ENCODE measurements at places on chromosomes 1 and 21.

GRCh38 chr1:168689327-168689657 lies 39.7 kb downstream of the DPT start:
- no peak for DNase-seq

- DNase-seq = no peak
Observed at GRCh38 chr1:12372180-12372579, 142.3 kb downstream of the VPS13D start.

GRCh38 chr1:151327903-151328674 lies 873 bp upstream of the PI4KB start:
- peak; percentile 71 for DNase-seq

- DNase-seq = no peak
Observed at GRCh38 chr1:227934476-227935313, 13.0 kb downstream of the WNT9A start.

- no peak for DNase-seq
Observed at GRCh38 chr1:181587870-181588438, 104.6 kb downstream of the CACNA1E start.

DNA sequence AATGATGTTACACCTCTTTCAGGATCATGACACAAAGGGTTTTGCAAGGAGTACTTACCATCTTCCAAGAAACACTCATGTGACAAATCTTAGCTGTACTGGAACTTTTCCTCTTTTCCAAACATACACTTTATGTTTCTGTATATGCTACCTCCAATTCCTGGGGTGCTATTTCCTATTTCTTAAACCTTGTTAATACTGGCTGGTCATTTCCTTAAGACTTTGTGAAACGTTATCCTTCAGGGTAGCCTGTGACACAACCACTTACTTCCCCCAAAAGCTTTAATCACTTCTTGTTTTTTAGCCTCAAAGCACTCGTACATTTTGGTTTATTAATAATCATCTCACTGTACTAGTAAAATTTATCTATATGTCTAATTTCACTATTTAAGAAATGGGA lies 39.4 kb downstream of the OR10Z1 start:
- DNase-seq = no peak

DNA sequence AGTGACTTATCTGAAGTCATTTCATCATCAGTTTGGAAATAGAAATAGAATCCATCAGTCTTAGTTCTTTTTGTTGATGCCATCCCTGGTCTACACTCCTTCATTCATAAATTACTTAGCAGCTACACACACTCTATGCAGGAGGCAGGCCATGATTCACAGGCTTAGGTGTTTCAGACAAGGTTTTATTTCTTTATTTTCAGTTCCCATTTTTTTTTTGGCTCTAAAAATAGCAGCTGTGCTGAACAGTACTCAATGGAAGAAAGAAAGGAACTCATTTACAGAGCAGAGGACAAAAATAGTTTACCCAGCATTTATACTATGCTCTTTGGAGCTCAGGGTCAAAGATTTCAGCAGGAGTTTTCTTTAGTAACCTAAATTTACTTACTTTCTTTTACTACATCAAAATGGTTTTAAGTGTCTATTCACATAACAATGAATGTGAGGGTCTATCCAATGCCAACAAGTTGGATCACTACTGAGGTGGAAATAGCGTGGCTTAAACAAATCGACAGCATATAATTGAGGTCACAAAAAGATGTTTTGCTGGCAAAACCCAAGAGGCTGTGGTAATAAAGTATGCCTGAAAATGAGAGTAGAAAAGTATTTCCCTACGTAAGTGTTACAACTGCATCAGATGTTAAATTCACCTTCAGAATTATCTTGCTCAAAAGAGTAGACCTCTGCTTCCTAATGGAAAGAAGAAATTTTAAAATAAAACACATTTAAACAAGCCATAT lies 7.7 kb downstream of the KRTAP19-8 start:
- no peak for DNase-seq

GRCh38 chr1:53589043-53589887 lies 130.1 kb downstream of the DMRTB1 start:
- DNase-seq = no peak

DNA sequence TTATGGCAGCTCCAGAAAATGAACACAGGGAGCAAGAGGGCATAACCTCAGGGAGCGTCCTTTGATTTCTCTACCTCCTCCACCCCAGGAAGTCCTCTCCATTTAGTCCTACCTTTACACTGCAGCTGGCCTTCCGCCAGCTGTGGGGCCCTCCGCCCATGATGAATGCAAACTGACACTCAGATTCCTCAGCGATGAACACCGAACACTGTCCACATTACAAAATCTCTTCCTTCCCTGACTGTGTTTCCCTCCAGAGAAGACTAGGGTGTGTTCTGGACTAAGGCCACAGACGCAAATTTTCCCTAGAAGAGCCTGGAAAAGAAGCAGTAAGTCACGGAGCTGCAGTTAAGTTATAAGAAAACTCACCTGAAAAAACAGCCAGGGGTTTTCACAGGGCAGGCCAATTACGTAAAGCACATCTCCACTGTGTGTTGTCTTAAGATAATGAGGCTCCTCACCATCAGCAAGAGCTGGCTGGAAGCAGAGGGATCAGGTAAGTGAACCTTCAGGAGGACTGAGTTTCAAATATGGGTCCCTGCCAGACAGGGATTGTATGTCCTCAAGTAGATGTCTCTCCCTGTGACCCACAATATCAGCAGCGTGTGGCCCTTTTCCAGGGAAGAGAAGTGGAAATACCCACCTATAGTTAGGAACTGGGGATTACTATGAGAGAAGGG lies 46.3 kb upstream of the ATP1B1 start:
- DNase-seq = no peak

- DNase-seq = no peak
Observed at GRCh38 chr1:208303743-208304712, 59.8 kb upstream of the PLXNA2 start.

DNA sequence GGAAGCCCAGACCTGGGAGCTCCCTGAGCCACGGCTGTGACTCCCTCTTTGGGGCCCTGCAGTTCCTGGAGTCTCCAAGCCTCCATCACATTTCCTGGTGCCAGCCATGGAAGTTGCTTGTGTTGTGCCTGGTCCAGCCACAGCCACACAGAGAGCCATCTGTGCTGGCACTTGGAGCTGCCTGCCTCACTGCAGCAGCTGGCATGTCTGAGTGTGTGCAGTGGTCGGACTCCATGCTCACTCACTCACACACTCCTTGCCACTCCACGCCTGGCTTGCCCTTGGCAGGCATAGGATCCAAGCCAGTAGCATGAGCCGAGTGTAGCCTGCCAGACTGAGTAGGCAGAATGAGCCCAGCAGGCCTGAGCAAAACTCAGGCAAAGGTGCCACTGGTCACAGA lies 516.3 kb upstream of the BEND5 start:
- no peak for DNase-seq

DNA sequence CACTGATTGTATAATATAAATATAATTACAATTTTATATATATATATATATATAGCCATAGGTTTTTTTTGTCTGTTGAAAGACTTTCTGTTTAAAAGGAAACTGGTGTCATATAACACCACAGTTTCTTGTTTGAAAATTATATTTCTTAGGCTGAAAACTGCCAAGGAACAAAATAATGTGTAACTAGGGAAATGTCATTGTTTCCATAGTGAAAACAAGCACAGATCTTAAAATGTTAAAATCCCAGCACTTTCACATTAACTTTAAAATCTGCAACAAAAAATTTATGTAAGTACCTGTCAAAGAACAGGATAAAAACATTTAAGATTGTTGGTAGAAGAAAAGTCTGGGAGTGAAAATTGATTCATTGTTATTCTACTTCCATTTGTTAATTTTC lies 104.2 kb downstream of the ATP6V1G3 start:
- no peak for DNase-seq

DNA sequence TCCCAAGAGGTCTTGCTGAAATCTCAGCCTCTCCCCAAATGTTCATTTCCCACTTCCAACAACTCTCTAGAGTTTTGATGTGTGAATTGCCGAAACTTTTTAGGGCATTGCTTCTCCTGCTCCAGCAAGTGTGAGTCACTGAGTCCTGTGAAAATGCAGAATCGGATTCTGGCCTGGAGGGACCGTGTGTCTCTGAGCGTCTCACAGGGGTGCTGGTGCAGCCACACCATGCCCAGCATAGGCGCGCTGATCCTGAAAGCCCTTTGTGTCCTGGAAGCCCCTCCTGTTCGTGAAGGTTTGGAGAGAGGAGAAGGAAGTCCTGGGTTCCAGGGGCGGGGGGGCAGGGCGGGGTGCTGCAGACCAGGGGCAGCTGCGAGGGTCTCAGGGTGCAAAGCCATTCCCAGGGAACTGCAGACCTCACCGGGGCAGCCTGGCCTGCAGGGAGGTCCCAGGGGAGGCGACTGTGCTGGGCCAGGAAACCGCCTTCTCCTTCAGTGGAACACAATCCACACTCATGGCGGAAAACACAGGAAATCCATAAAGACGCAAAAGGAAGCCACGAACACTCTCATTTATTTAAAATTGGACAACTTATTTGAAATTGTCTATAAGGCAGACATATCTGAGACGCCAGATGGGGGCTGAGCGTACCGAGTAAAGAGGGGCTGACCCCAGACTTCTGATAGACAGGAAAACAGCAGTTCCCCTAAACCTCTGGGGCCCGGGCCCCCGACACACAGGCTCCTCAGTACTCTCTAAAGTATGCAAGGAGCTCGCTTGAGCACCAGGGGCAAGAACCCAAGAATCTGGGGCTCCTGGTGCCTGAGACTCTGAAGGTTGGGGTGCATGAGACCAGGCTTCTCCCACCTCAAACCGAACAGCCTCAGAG lies 43.5 kb upstream of the ADARB1 start:
- no peak for DNase-seq

DNA sequence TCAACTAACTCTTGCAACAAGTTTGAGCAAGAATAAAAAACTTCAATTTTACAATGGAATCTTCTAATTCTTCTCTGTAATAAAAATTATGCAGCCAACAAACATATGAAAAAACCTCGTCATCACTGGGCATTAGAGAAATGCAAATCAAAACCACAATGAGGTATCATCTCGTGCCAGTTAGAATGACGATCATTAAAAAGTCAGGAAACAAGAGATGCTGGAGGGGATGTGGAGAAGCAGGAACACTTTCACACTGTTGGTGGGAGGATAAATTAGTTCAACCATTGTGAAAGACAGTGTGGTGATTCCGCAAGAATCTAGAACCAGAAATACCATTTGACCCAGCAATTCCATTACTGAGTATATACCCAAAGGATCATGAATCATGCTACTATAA lies 327.5 kb upstream of the LYPLAL1 start:
- DNase-seq = no peak

- no peak for DNase-seq
Observed at GRCh38 chr1:203649999-203650836, 23.6 kb downstream of the ATP2B4 start.

- no peak for DNase-seq
Observed at GRCh38 chr1:164846731-164847691, 288.0 kb downstream of the PBX1 start.

DNA sequence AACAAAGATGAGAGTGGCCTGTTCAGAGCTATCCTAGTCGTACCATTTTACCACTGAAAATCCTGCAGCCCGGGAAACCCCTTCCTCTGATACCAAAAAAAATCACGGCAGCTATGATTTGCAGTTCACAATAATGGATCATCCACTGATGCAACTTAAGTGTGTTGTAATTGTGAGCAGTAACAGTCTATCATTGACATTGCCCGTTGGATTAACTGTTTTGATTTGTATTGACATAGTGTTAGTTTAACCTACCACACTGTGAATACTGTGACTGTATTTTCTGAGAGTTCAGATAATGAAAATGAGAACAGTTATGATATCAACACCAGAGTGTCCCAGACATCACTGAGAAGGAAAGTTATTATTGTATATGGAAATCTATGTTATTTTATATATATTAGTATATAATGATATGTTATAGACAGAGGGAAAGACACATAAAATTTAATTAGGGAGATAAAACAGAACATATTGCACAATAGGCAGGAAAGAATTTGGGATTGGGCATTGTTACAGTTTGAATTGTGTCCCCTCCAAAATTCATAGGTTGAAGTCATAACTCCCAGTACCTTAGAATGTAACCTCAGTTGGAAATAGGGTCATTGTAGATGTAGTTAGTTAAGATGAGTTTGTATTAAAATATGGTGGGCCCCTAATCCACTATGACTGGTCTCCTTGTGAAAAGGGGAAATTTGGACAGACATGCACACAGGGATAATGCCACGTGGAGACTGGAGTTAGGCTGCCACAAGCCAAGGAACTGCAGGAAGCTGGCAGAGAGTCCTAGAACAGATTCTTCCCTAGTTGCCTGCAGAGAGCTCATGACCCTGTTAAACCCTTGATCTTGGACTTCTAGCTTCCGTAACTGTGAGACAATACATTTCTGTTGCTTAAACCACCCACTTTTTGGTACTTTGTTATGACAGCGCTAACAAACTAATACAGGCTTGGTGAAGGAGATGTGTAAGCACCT lies 54.4 kb downstream of the TLCD4 start:
- no peak for DNase-seq

DNA sequence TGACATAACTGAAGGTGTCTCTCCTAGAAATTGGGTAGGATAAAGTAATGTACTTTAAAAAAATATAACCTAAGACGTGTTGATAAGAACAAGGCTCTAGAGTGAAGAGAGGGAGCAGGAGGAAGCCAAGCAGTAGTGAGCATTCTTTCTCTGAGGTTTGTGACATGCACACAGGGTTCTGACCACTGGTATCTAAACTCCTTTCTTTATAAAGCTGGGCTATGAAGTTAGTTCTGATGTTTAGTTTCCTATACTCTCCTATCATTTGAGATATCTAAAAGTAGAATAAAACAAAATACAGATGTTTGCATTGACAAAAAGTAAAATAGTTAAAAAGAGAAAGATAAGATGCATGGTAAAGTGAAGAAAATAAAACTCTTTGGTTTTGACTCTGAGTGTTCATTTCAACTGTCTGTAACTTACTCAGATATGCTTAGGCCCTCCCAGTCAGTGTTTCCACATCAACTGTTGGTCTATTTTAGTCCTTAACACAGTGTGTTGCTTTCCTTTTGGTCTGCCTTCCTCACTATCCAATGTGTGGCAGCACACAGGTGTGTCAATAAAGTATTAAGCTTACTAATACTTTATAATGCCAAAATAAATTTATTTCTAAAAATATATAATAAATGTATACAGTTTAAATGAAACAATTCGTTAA lies 543.5 kb downstream of the PTPRC start:
- DNase-seq = no peak

GRCh38 chr21:45556645-45557615 lies 14.7 kb upstream of the SLC19A1 start:
- no peak for DNase-seq
